ENCODE measurements at places on chromosomes 5 and 9. TPM values are rescaled to one million over a fixed set of nuclear protein-coding genes. Genes with fewer than 3 reads are reported as not detected.

The PCAT7 gene
- total RNA-seq = 4.0 TPM

- no peak overlapping the region for H3K27ac ChIP-seq
- H3K27me3 ChIP-seq = no peaks in the 10 kb centered on the region
- H3K4me1 ChIP-seq = peaks cover 3% of the 10 kb centered on the region
- H3K36me3 ChIP-seq = peaks cover 27% of the 10 kb centered on the region
These were observed 27.4 kb downstream of the SRD5A1 start for GRCh38 chr5:6660688-6661087.

DNA sequence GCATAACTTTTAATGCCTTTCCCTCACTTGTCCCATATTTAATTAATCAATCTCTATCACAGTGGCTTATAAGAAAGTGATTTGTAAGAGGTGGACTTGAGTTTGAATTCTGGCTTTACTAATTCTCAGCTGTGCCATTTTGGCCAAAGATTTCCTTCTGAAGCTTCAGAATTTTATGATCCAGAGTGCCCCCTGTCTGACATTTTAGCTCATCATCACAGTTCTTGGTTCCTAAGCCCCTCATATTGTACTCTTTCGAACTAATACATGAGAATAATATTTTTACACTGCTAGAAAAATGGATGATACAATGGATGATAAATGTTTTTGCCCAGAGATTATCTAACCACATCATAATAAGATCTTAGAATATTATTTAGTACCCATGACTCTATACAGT is 1014.1 kb downstream of the PTPRD start:
- DNase-seq = no peak
- no peak overlapping the region for H3K4me3 ChIP-seq
- H3K27me3 ChIP-seq = no peaks in the 10 kb centered on the region
- H3K36me3 ChIP-seq = no peaks in the 10 kb centered on the region
- H3K27ac ChIP-seq = no peak overlapping the region

DNA sequence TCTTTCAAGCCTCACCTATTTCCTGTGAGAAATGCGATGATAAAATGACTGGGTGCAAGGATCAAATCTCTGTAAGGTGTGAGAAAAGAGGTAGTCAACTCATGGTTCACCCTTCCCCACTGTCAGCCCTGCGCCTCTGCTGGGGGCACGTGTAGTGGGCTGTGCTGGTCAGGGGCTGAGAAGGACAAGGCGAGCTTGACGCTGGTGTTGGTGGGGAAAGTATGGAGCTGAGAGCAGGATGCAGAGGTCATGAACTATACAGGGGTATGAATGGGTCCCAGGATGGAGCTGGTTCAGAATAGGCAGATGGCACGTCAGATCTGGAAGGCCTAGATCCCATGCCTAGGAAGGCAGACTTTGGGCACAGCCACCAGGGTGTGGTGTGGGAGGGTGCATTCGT is 20.6 kb downstream of the PITX1 start:
- H3K4me3 ChIP-seq = no peak overlapping the region
- DNase-seq = no peak
- H3K27ac ChIP-seq = no peak overlapping the region
- no peaks in the 10 kb centered on the region for H3K27me3 ChIP-seq
- H3K4me1 ChIP-seq = no peaks in the 10 kb centered on the region
- no peaks in the 10 kb centered on the region for H3K36me3 ChIP-seq

The WDR31 gene
- 0.72 TPM for total RNA-seq

- no peak overlapping the region for H3K27ac ChIP-seq
- H3K4me1 ChIP-seq = no peaks in the 10 kb centered on the region
- H3K27me3 ChIP-seq = no peaks in the 10 kb centered on the region
- H3K4me3 ChIP-seq = no peak overlapping the region
- DNase-seq = peak; percentile 12
- H3K36me3 ChIP-seq = peaks cover 3% of the 10 kb centered on the region
These were observed 13.2 kb downstream of the SEMA4D start for GRCh38 chr9:89484475-89485404.

DNA sequence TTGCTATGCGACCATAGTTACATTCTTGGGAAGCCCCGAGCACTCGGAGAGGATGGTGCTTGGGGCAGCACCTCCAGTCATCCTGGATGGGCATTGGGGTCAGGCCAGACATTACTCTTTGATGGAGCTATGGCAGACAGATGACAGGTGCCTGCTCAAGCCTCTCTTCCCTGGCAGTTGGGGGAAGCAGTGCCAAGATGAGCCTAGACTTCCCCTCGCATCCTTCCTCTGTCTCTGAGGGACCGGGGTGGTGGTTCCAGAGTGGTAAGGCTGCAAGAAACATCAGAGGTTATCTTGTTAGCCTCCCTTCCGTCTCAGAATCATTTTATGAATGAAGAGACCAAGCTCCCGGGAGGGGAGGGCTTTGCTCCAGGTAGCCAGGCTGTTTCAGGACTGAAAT is 2.8 kb upstream of the HMCN2 start:
- no peak overlapping the region for H3K27ac ChIP-seq
- H3K27me3 ChIP-seq = peaks cover 3% of the 10 kb centered on the region
- no peak for DNase-seq
- no peak overlapping the region for H3K4me3 ChIP-seq
- peaks cover 21% of the 10 kb centered on the region for H3K36me3 ChIP-seq

The TSSK1B gene
- total RNA-seq = not detected
